Stimulated activated CD8-positive, alpha-beta memory T cell treated with anti-CD3 and anti-CD28 coated beads, Interleukin-15, amount 100 ng/mL, for 1 hour (primary cell): ENCODE measurements at places on chromosomes 3 and 15.

DNA sequence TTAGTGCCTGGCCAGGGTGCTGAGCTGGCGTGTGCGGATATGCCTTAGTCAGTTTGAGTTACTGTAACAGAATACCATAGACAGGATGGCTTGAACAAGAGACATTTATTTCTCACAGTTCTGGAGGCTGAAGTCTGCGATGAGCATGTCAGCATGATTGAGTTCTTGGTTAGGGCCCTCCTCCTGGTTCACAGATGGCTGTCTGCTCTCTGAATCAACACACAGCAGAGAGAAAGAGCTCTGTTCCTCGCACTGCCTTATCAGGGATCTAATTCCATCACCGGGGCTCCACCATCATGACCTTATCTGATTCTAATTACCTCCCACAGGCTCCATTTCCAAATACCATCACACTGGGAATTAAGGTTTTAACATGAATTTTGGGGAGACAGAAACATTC lies 386.6 kb upstream of the DPH6 start:
- no peak for DNase-seq

GRCh38 chr15:70627734-70628548 lies 135.4 kb downstream of the UACA start:
- no peak for DNase-seq

GRCh38 chr3:175493301-175493700 lies 634.2 kb downstream of the NAALADL2 start:
- no peak for DNase-seq

GRCh38 chr15:89126009-89126408 lies 37.8 kb downstream of the ABHD2 start:
- DNase-seq = no peak

DNA sequence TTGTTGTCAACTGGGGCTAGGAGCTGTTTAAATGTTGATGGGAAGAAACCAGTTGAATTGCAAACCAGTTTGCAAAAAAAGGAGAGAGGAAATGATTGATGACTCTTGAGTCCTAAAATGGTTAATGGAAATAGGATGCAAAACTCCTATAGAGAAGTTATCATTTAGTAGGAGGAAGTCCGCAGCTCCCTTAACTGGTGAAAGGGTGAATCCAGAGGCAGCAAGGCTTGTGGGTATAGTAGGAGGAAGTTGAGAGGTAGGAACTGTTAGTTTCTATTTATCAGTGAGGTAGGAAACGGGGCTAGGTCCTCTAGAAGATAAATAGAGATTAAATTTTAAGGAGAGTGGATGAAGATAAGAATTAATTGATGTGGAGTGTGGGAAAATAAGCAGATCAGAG lies 15.4 kb downstream of the IREB2 start:
- DNase-seq = no peak

- no peak for DNase-seq
These were observed 718.7 kb upstream of the SGO1 start for GRCh38 chr3:20904671-20905070.

GRCh38 chr3:125054062-125054448 lies 1.7 kb downstream of the HEG1 start:
- DNase-seq = no peak

DNA sequence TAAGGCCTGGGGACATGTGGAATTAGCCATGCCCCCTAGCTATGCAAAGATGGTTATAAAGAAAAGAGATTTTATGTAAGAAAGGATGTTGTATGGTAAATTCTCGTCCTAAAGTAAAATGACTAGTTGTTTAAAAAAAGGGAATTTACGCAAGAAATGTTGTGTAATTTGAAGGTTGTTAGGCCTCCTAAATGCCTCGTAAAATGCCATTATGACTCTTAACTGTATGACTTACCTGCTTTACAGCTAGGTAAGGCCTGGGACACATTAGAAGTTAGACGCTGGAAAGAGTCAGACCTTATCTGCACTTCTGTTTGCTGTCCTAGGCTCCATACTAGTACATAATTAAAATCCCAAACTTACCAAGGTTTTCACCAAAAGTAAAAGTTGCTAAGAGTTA lies 17.5 kb upstream of the HHATL start:
- no peak for DNase-seq

DNA sequence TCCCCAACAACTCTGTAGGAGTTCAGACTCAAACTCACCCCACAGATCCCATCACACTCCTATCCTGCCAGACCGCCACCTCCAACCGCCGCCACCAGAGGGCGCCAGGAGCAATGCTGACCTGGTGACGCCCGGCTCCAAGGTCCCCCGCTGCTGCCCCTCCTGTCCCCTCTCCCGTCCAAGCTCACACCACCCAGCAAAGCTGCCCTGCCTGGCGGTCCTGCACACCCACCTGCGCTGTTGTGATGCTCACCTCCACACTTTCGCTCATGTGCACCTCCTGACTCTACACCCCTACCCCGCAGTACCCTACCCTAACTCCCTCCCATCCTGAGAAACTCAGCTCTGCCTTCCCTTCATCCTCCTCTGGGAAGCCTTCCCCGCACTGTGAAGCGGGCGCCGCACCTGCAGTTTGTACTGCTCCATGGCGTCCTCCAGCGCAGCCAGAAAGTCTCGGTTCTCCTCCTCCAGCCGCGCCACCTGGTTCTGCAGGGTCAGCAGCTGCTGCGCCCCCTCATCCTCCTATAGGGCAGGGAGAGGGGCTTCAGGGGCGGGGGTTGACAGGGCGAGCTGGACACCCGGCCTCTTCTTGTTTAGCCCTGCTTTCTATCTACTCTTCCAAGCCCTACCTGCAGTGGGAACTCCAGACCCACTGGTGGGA lies 7.9 kb downstream of the KIF7 start:
- peak; percentile 24 for DNase-seq

- DNase-seq = no peak
These were observed 29.6 kb downstream of the MGLL start for GRCh38 chr3:127792541-127793292.

GRCh38 chr15:72923289-72923688 lies 129.0 kb upstream of the NEO1 start:
- DNase-seq = no peak

DNA sequence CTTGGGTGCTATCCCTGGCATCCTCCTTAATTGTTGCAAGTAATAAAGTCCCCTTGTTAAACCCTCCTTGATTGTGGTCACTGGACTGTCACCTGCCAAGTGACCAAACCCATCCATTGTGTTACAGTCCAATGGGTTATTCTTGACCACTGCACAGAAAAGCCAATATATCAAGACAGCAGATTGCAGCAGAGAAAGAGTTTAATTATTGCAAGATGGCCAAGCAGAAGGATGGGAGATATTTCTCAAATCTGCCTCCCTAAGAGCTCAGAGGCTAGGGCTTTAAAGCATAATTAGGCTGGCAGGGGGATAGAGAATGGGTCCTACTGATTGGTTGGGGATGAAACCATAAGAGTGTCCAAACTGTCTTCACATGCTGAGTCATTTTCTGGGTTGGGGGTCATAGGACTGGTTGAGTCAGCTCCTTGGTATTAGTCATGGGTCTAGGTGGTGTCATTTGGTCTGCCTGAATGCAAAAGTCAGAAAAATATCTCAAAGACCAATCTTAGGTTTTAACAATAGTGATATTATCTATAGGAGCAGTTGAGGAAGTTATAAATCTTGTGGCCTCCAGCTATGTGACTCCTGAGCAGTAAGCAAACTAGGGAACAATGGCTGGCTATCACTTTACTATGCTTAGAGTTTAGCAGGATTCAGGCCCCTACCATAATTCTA lies 19.1 kb upstream of the XYLB start:
- no peak for DNase-seq
